ENCODE measurements at places on chromosomes 4 and X. TPM values are rescaled to one million over a fixed set of nuclear protein-coding genes. Genes with fewer than 3 reads are reported as not detected.

TBC1D19 gene
- 9.7 TPM for total RNA-seq

SHROOM4 gene
- total RNA-seq, result 0.51 TPM

C4orf51 gene
- total RNA-seq, result not detected

DCAF12L2 gene
- 0.26 TPM for total RNA-seq

XAGE1A gene
- not detected for total RNA-seq

SLC9A7 gene
- 8.2 TPM for total RNA-seq

CXCL3 gene
- total RNA-seq, result 0.26 TPM

NEUROG2 gene
- total RNA-seq, result not detected

ARR3 gene
- total RNA-seq, result not detected

PCDH10 gene
- total RNA-seq, result under 0.01 TPM

DNA sequence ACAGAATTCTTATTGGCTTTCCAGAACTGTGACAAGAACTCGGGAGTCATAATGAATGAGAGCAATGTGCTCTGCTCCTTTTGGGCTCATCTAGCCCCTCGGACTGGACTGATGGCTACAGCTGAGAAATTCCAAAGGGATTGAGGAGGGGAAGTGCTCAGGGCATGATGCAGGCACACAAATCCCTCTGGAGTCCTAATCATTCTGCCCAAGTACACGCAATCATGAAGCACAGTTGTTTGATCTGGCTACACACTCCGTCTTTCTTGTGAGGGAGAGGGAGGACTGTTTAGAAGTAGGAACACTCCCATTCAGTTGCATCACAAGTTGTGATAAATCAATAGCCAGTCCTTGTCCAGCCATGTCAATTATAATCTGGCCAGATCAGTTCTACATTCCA, 237.5 kb downstream of the COL25A1 start:
- no peak for DNase-seq

DNA sequence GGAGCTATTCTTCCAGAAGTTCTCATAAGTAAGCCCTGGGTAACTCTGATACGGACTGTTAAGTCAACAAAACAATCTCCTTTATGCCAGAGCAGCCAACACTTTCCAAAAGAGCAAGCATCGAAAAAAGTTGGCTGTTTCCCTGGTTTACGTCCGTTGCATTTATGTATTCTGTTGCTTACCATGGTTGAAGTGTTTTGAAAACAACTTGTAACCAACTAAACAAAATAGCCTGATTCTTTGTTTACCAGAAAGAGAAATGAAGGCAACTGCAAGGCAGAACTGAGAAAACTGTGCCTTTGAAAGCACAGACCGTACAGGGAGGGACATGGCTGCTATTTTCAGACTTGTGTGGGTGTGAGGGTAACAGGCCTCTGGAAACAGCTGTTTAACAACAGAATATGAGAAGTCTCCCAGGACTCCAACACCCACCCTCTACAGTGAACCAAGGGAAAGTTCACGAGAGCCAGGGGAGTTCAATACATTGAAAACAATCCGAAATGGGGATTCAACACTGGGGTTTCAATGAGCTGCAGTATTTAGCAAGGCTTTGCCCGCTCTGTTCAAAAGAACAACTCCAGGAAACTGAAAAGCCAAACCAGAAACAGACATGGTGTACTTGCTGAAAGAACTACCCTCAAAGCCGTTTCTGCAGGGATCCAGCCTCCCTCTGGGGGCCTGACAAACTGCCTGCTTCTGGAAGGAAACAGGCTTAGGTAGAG, 95.8 kb upstream of the EGFL6 start:
- no peak for DNase-seq

DNA sequence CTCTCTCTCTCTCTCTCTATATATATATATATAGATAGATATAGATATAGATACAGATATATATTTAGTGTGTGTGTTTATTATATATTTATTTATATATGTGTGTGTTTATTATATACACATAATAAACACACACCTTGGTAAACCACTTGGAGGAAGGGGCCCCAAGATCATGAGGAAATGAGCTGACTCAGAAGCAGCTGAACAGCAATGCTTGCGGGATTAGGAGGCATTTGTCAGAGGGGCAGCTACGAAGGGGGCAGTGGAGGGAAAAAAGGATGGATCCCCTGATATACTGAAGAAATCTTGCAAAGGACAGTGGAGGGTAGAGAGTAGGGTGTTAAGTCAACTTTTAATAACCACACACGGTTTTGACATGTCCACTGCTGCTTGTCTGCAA, 120.0 kb upstream of the SORBS2 start:
- no peak for DNase-seq

DNA sequence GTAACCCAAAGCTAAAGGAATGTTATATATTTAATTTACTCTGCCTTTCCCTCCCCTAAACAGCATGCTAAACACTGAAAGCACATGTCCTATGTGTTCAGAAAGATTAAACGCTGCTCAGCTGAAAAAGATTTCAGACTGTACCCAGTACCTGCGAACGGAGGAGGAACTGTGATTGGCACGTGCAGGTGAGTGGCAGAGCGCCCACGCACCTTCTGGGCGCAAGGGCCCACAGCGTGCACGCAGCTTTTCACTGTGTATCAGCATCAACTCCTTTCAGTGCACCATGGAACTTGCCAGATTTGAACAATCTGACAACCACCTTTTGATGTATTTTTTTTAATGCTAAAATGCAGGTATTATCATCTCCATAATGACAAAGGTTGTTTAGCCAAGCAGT, 87.7 kb downstream of the RFC1 start:
- DNase-seq, result no peak

GRCh38 chr4:120447774-120448173, 381.1 kb upstream of the MAD2L1 start:
- DNase-seq, result no peak

- peak; percentile 73 for DNase-seq
These were observed 70.0 kb upstream of the FAM241A start for GRCh38 chr4:112075129-112075753.

DNA sequence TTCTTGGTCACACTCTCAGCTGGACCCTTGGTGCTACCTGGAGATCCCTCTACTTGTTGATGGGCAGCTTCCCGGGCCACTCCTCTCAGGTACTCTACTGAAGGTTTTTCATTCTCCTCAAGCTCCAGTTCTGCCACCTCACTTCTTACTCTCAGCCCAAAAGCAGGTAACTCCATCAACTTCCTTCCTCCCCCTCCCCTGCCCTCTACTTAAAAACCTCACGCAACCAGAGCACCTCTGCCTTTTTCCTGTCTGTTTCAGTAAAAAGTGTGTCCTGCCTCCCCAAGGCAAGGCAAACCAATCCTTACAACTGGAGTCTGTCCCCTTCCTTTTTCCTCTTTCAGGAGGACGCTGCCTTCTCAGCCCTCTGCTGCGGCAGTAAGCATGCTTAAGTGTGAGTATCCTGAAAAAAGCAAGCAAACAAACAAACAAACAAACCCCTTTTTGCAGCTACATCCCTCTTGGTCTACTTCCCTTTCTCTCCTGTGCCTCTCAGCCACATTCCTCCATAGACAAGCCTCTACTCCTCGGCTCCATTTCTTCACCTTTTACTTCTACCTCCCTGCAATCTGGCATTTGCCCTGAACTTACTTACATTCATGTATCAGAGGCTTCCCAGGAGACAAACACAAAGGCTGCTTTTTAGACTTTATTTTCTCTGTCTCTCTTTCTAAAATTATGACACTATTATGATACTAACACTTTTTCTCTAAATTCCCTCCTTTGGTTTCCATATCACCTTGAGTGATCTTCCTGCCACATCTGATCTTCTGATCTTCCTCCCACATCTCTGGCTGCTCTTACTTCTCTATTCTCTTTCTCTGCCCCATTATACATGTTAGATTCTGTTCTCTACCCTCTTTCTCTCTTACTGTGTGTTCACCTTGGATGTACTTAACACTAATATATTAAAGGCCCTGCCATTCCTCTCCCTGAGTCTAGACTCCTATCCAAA, 5.4 kb downstream of the ALPK1 start:
- no peak for DNase-seq

DNA sequence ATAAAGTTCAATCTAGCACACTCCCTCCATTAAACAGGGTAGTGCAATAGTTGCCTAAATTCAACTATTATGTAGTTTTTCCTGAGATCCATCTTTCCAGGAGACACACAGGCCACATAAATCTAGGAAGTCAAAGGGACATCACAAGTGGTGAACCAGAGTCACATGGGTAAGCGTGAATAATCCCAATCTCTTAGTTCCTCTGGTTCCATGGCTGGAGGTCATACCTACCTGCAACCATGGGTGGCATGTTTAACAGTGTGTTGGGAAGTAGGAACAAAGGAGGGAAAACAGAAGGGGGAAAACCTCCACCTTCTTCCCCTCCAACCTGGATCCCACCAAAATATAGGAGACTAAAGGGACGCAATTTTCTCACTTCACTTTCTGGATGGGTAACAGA, 2651.6 kb downstream of the ARAP2 start:
- DNase-seq, result no peak

- DNase-seq, result no peak
These were observed 178.7 kb upstream of the FAT1 start for GRCh38 chr4:186902361-186902760.

DNA sequence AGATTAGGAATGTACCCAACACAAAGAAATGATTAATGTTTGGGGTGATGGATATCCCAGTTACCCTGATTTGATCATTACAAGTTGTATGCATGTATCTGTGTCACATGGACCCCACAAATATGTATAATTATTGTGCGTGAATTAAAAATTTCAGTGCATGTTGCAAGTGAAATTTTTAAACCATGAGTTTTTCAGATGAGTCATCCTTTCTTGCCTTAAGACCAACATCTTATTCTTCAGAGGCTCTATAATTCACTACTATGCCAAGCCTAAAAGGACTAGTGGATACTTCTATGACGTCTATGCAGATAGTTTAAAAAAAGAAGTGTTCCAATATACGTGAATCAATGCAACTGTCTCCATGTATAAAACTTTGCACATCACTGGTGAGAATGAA, 113.0 kb upstream of the SH3RF1 start:
- DNase-seq, result peak; percentile 81

GRCh38 chrX:145816601-145817315, 871 bp upstream of the SLITRK2 start:
- no peak for DNase-seq

- peak; percentile 23 for DNase-seq
These were observed 26.7 kb downstream of the PIN4 start for GRCh38 chrX:72208126-72208800.

DNA sequence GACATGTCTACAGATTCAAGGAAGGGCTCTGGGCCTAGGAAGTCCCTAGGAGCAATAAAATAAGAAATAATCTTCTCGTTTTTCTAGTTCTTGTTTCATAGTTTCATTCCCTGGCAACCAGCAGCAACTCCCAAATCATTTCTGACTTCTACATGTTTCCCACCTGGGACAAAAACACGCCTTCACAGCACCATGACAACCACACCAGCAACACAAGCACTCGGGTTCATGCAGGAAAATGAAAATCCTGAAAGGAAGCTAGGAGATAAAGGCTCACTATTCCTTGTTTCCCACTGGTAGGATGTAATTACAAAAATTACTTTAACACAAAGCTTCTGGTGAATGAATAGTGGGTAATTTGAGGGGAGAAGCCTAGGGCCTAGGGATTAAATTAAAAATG, 158.9 kb downstream of the ADAMTS3 start:
- no peak for DNase-seq

GRCh38 chr4:89293299-89293698, 14.3 kb downstream of the GPRIN3 start:
- no peak for DNase-seq

DNA sequence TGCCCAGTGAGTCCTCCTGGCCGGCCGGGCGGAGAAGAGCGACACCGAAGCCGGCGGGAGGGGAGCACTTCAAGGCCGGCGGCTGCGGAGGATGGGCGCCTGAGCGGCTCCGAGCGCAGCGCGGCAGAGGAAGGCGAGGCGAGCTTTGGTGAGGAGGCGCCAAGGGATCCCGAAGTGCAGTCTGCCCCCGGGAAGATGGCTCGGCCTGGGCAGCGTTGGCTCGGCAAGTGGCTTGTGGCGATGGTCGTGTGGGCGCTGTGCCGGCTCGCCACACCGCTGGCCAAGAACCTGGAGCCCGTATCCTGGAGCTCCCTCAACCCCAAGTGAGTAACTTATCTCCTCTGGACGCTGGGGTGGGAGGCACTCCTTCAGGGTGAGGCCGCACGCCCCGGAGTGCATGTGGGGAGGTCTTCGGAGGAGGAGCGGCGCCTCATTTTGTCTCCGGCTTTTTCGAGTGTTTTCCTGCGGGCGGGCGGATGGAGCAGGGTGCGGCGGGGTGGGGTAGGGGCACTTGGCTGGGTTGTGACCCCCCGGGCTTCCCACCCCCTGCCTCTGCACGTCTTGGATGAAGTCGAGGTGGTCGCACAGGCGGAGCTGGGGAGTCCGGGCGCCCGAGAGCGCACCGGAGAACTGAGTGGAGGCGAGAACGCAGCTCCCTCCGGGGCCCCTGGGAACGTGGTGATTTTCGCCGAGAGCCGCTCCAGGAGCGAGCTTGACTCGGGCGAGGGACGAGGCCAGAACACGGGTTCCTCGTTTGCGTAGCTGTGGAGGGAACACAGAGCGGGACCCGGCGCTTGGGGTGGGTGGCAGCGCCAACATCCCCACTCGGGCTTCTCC, 979 bp downstream of the EFNB1 start:
- DNase-seq, result no peak

- peak; percentile 58 for DNase-seq
These were observed 43.5 kb downstream of the NUDT9 start for GRCh38 chr4:87465739-87466366.

DNA sequence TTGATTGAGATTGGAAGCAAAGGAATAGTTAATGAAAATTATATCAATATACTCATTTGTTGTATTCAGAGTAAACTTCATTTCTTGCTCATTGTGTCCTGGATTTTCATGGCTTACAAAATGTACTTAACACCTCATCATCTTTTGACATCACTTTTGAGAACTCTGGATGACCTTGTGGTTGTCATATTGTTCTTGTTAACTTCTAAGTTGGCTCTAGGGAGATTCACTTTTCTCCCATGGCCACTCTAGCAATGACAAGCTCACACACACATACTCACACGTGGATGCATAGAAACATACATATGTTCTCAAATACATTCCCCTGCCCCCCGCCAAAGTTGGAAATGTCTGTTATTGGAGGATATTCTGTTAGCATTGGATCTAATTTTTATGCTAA, 15.3 kb downstream of the PHEX start:
- no peak for DNase-seq

DNA sequence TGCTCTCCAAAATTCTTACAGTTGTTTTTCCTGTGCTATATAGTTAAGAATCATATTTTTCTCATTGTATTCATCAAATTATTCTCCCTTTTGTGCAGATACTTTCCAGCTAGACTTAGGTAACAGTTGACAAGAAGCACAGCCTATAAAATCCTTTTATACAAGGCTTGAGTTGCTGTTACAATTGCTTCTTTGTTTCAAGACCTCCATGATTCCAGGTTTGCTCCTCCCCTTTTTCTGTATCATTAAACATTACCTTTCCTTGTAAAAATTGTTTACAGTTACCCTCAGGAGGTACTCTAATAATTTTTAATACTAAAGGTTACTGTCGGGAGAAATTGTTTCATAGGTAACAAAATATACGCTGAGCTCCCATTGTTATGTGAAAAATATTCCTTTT, 192.3 kb upstream of the GRID2 start:
- no peak for DNase-seq

GRCh38 chrX:130444641-130445336, 43.0 kb downstream of the RBMX2 start:
- no peak for DNase-seq

Data from bronchial epithelial cell (primary cell).